ENCODE measurements at places on chromosomes 5 and 9.

GRCh38 chr9:120627073-120627472, 47.1 kb upstream of the CDK5RAP2 start:
- H3K27me3 ChIP-seq, result no peaks in the 10 kb centered on the region
- H3K4me1 ChIP-seq, result no peaks in the 10 kb centered on the region
- DNase-seq, result no peak
- H3K4me3 ChIP-seq, result no peak overlapping the region

DNA sequence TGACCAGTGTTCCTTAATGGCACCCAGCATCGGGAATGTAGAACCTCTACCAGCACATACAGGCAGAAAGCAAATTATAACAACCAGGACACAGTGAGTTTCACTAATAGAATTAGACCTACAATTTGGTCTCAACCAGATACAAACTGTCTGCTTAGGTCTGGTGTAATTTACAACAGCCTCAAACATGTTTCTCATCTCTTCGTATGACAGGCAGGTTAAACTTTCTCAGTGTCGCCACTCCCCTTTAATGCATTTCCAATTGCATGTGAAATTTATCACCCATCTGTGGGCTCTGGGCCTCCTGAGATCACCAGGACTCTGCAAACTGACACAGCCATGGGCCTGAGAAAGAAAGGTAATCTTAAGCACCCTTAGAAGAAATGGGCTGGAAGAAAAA, 218.7 kb downstream of the DCP2 start:
- H3K27me3 ChIP-seq, result no peaks in the 10 kb centered on the region
- no peak overlapping the region for H3K27ac ChIP-seq
- DNase-seq, result no peak
- peaks cover 4% of the 10 kb centered on the region for H3K4me1 ChIP-seq
- peaks cover 18% of the 10 kb centered on the region for H3K36me3 ChIP-seq

- no peak overlapping the region for H3K4me3 ChIP-seq
- no peaks in the 10 kb centered on the region for H3K4me1 ChIP-seq
- H3K36me3 ChIP-seq, result peaks cover 11% of the 10 kb centered on the region
Observed at GRCh38 chr9:89134709-89135108, 43.9 kb downstream of the SHC3 start.

DNA sequence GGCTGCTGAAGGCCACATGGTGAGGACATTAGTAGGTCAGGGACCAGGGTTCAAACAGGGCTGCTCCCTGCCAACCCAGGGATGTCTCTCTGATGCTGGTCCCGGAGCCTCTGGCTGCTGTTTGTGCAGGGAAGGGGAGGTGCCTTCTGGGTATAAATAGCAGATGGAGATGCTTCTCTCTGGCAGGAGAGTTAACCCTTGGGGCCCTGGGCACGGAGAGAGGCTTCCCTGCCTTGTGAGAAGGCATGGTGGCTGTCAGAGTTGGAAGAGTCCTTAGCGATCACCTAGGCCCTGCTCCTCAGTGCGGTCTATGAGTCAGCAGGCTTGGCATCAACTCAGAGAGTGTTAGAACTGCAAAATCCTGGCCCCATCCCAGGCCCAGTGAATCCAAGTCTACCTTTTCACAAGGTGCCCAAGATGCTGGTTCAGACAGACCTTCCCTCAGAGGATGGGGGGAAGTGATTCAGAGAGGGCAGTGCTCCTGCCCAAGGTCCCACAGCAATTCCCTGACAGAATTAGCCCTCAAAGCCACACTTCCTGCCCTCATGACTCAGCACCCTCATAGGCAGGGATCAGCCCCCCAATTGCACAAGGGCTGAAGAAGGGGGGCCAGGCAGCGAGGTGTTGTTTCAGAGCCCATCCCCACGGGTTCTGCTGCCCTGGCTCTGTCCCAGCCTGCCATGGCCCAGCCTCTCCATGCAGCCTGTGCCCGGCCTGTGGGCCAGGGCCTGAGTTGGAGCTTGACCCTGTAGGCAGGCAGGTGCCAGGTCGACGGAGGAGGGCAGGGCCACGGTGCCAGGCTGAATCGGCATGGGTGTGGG, 25.6 kb downstream of the CAMK2A start:
- no peak overlapping the region for H3K4me3 ChIP-seq
- H3K4me1 ChIP-seq, result no peaks in the 10 kb centered on the region

DNA sequence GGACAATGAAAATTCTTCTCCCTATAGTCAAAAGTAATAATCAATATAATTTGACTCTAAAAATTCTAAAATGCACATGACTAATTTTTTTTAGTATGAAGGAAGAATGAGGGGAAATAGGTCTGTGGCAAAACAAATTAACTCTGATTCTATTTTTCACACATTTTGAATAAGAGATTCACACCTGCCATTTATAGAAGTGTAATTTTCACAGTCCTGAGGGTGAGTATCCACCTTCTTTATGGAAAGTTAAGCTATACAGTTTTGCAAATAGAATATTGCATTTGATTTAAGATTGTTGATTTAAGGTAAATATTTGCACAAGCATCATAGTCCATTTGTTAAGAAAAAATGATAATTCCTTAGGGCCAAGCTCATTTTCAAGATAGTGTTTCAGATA, 417.7 kb downstream of the CHSY3 start:
- no peak for DNase-seq
- H3K27me3 ChIP-seq, result no peaks in the 10 kb centered on the region
- H3K27ac ChIP-seq, result no peak overlapping the region

DNA sequence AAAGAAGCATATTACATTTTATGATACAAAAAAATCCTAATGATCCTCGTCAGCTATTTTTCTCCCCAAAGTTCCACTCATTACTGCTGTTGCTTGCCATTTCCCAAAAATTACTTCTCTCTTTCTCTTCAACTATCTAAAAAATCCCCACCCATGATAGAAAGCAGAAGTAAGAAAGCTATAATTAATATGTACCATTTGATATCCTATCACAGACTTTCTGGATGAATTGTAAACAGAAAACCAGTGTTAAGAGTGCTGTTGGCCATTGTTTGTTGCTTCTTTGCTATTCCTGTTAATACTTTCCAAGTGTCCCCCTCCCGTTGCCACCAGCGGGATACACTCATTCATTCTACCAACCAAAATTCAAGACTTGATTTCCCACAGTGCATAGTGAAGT, 136.3 kb upstream of the SMARCA2 start:
- no peaks in the 10 kb centered on the region for H3K36me3 ChIP-seq
- no peak overlapping the region for H3K4me3 ChIP-seq
- no peak overlapping the region for H3K27ac ChIP-seq
- no peak for DNase-seq
- H3K4me1 ChIP-seq, result no peaks in the 10 kb centered on the region

- H3K36me3 ChIP-seq, result 0 out of 2 replicates have a peak, but pooled peaks cover 3% of the 10 kb centered on the region
- no peak overlapping the region for H3K4me3 ChIP-seq
- H3K27me3 ChIP-seq, result no peaks in the 10 kb centered on the region
- H3K27ac ChIP-seq, result no peak overlapping the region
- no peak for DNase-seq
Observed at GRCh38 chr9:2134391-2134790, 119.2 kb downstream of the SMARCA2 start.

- DNase-seq, result no peak
- no peak overlapping the region for H3K4me3 ChIP-seq
- no peaks in the 10 kb centered on the region for H3K4me1 ChIP-seq
- H3K27me3 ChIP-seq, result no peaks in the 10 kb centered on the region
Observed at GRCh38 chr9:112002847-112003457, 106.3 kb downstream of the UGCG start.

GRCh38 chr5:76199336-76200318, 116.4 kb downstream of the SV2C start:
- H3K36me3 ChIP-seq, result no peaks in the 10 kb centered on the region
- H3K4me3 ChIP-seq, result no peak overlapping the region
- H3K27ac ChIP-seq, result no peak overlapping the region
- DNase-seq, result no peak
- H3K4me1 ChIP-seq, result peaks cover 14% of the 10 kb centered on the region

DNA sequence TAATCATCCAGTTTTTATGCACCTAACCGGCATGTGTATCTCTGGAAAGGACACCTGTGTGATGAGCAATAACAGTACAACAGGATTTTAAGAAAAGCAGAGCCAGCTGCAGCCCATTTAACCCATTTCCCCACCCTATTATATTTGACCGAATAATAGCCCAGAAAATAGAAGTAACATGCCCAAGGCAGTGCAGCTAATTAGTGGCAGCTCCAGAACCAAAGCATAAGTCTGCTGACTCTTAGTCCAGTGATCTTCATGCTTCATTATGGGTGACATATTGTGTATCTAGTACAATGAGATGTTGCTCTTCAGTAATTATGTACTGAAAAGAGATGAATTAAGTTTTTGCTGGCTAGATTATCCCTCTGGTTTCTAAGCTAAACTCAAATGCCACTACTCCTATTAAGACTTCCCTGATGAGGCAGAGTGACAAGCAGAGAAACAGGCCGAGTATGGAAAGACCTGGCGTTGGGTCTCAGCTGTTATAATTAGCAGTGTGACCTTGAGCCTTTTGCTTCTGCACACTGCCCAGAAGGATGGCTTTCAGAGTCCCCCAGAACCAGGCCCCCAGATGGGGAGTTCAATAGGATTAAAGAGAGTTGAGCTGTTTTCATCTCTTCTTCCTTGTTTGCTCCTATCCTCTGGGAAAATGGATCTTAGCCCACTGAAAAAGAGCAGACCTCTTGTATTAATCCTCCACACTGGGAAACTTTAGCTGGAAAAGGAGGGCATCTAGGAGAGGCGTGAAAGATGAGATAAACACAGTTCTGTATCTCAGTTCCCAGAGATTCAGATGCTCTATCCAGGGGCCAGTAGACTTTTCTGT, 10.8 kb upstream of the C1QTNF3 start:
- H3K27ac ChIP-seq, result no peak overlapping the region
- H3K4me3 ChIP-seq, result no peak overlapping the region
- H3K36me3 ChIP-seq, result peaks cover 11% of the 10 kb centered on the region
- H3K27me3 ChIP-seq, result no peaks in the 10 kb centered on the region
- DNase-seq, result no peak
- no peaks in the 10 kb centered on the region for H3K4me1 ChIP-seq

GRCh38 chr5:154849264-154849785, 1.1 kb downstream of the FAXDC2 start:
- no peaks in the 10 kb centered on the region for H3K4me1 ChIP-seq
- DNase-seq, result no peak
- no peaks in the 10 kb centered on the region for H3K27me3 ChIP-seq
- H3K36me3 ChIP-seq, result no peaks in the 10 kb centered on the region

DNA sequence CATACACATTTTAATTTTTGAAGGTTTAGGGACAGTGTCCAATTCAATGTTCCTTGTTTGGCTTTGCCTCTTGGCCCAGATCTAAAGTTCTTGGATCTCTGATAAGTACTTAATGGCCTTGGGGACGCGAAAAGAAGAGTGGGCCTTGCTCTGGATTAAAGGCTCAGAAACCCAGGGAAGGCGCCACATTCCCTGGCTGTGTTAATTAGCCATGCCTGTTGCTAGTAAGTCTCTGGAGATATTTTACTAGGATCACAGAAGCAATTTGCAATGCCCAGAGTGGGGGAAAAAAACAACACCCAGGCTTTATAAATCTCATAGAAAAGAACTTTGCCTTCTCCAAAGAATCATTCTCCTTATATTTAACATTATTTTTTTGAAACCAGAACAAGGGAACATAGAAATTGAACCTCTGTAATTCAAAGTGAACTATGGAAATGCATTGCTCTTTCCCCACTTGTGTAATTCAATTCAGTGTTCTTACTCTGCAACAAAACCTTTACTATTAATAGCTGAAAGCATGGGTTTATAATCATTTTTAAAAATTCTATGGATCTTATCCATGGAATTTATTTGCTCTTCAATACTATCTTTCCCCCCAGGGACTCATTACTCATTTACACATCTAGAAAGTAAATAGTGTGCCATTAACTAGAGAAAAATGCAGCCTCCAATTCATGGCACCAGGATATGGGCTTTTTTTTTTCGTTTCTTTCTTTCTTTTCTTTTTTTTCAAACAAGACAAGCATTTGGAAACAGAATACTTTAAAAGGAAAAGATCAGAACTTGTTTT, 172.2 kb upstream of the ANKRD55 start:
- no peaks in the 10 kb centered on the region for H3K4me1 ChIP-seq
- H3K27ac ChIP-seq, result no peak overlapping the region
- no peak overlapping the region for H3K4me3 ChIP-seq
- no peaks in the 10 kb centered on the region for H3K27me3 ChIP-seq
- DNase-seq, result no peak

DNA sequence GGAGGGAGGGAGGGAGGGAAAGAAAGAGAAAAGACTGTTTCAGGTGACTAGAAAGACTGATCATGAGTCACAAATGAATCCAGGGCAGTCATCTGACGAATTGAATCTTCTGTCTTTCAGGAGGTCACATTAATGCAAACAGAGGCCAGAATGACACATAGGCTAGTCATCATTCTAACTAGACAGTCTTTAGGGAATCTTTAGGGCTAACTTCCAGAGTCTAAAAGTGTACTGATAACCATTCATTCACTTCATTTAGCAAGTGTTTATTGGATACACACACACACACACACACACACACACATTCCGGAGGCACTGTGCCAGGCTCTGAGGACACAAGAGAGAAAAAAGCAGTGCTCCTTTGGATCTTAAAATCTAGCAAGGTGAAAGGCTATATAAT, 156.7 kb downstream of the EBF1 start:
- H3K4me1 ChIP-seq, result no peaks in the 10 kb centered on the region
- no peak overlapping the region for H3K4me3 ChIP-seq
- no peak for DNase-seq
- no peak overlapping the region for H3K27ac ChIP-seq

GRCh38 chr5:72244862-72245371, 75.1 kb downstream of the MRPS27 start:
- H3K27ac ChIP-seq, result no peak overlapping the region
- peaks cover 11% of the 10 kb centered on the region for H3K4me1 ChIP-seq
- H3K27me3 ChIP-seq, result no peaks in the 10 kb centered on the region
- H3K36me3 ChIP-seq, result no peaks in the 10 kb centered on the region
- H3K4me3 ChIP-seq, result no peak overlapping the region

- H3K27me3 ChIP-seq, result no peaks in the 10 kb centered on the region
- DNase-seq, result no peak
- H3K36me3 ChIP-seq, result no peaks in the 10 kb centered on the region
- H3K27ac ChIP-seq, result no peak overlapping the region
Observed at GRCh38 chr5:180118391-180118791, 46.8 kb upstream of the RNF130 start.

DNA sequence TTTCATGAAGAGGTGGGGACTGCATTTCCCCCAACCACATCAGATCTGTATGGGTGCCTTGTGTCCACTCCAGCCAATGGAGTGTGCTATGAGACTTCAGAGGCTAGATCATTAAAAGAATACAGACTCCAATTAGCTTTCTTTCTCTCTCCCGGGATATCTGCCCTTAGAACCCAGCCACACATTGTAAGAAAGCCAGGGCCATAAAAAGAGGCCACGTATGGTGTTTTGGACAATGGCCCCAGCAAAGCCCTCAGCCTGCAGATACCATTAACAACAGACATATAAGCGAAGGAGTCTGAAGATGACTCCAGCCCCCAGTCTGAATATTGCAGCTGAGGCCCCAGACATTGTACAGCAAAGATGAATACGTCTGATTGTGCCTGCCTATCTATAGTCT, 21.5 kb downstream of the IL6ST start:
- no peak overlapping the region for H3K4me3 ChIP-seq
- DNase-seq, result no peak
- no peaks in the 10 kb centered on the region for H3K36me3 ChIP-seq
- no peaks in the 10 kb centered on the region for H3K4me1 ChIP-seq
- no peaks in the 10 kb centered on the region for H3K27me3 ChIP-seq

Data from H9 (cell line).